ENCODE measurements at places on chromosomes 7 and 10.

DNA sequence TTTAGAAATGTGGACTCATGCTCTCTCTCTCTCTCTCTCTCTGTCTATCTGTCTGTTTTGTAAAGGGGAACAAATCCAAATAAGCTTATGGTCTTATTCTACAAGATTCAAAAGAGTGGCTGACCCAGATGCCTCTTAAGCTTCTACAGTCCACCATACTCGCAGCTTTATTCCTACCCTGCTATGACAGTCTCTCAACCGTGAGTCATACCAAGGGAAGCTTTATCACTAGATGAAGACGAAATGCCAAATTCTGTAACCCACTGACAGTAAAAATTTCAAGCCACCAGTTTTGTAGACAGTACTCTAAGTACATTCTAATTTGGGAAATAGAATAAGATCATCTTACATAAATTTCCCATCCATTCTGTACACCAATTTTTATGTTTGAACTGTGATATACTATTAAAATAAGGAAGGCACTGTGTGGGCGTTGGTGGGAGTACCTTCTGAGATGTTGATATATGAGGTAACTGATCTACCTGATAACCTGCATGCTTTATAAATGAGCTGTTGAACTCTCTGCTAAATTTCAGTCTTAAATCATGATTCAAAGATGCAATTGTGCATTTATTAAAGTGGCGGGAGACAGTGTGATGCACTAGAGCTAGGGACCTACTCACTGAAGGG, 153.2 kb downstream of the KLF6 start:
- DNase-seq, result no peak

DNA sequence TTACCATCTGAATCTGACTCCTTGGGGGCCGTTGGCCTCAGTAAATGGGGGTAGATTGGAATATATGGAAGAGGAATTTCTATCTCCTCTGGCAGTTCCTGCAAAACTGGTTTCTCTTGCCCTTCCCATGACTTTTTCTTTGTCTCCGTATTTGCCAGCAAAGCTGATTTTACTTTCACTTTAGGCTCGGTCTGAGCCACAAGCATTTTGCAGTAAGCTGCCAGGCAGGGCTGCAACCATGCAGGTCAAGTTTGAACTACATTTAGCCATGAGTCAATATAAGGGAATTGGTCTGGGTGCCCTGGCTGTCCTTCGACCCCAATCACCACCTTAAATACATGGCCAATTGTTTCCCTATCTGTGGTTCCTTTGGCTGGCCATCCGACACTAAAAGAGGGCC, 104.3 kb downstream of the TRIM24 start:
- no peak for DNase-seq

DNA sequence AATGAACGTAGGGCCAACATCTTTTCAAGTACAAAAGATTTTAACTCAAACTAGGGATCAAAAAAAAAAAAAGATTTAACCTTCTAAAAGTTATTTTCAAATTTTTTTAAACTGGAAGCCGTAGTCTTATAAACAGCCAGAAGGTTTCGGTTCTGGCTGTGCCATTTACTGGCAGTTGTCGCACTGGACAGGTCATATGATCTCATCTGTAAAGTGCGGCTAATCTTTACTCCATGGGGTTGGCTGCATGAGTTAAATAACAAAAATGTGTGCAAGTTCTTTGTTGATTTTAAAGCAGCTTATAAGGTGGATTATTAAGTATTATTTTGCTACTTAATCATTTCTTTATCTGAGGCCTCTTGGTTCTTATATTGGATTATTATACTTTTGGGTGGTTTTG, 36.6 kb downstream of the TRUB1 start:
- no peak for DNase-seq

DNA sequence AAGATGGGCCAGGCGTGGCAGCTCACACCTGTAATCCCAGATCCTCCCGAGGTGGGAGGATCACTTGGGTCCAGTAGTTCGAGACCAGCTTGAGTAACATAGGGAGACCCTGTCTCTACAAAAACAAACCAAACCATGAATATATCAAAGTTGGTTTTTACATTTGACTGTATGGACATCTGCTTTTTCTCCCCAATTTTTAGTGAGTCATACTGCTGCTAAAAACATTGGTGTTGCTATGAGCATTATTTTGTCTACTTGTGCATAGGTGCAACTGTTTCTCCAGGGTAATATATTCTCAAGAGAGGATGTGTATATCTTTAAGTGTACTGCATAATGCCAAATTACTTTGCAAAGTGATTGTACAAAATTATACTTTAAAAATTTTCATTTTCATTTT, 769 bp upstream of the TMEM248 start:
- no peak for DNase-seq

DNA sequence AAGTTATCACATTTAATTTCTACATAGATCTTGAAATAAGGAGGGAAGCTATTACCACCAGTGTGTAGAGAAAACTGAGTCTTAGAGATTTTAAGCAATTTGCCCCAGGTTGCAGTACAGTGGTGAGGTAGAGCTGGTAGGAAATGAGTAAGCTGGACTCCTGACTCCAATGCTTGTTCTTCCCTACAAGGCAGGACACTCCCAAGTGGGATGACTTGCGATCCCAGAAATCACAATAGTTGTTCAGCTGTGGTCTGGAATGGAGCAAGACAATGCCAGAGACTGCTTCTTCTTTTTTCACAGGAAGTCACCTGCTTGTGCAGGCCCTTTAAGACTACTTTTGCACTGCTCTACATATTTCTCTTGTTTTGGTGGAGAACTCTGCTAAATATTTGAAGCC, 327.2 kb upstream of the BMPER start:
- no peak for DNase-seq

DNA sequence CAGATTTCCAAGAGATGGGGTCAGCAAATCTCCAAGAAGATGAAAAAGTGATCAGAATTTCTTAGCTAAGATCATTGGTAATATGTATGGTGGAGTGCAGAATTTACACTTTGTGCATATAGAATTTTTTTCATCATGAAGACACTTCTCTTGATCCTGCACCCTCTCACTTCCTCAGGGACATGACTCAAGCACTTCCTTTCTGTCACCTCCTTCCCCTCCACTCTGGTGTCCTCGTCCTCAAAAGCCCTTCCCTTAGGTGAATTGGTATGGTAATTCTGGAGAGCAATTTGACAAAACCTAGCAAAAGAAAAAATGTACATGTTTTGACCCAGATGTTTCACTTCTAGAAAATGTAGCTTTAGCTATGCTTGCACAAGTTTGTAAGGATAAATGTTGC, 18.1 kb downstream of the CALN1 start:
- no peak for DNase-seq

DNA sequence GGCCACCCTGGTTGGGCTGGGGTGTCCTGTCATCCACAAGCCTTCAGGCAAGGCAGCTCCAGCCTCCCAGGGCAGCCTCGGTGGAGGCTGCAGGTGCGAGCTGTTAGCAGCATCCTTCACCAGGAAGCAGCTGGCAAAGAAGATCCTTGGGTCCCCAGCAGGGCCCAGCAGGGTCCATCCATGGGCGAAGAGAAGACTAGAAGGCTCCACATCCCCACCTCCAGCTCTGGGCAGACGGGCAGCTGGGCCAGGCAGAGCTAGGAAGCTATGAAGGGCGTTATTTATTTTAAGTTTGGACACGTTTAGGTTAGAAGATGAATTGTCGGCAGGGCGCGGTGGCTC, 348.5 kb downstream of the TCERG1L start:
- DNase-seq, result no peak

GRCh38 chr7:71705217-71705616, 573.3 kb downstream of the GALNT17 start:
- no peak for DNase-seq

- DNase-seq, result no peak
These were observed 321.6 kb upstream of the LRRTM3 start for GRCh38 chr10:66604195-66604594.

GRCh38 chr7:27389496-27389895, 146.9 kb downstream of the EVX1 start:
- no peak for DNase-seq

GRCh38 chr7:1794888-1795542, 124.9 kb downstream of the ELFN1 start:
- DNase-seq, result no peak

DNA sequence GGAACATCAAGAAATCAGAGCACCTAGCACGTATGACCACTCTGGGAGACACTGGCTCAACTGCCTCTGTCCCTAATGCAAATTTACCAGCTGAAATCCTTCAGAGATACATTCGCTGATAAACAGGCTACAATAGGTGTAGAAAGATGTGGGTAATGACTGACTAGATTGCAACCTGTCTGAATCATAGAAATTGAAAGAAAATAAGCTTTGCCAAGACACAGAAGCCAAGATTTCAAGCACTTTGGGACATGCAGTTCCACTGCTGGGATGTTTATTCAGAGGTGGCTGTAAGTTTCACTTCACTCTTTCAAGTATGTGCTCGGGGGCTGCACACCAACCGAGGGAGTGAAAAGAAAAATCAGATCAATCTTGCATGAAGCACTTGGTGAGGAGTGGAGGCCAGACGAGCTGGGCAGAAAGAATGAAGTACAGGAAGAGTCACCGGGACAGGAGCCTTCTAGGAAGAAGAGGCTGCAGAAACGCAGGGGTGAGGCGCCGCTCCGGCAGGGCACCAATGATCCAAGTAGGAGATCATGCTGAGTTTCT, 276.7 kb downstream of the PARD3 start:
- DNase-seq, result no peak

DNA sequence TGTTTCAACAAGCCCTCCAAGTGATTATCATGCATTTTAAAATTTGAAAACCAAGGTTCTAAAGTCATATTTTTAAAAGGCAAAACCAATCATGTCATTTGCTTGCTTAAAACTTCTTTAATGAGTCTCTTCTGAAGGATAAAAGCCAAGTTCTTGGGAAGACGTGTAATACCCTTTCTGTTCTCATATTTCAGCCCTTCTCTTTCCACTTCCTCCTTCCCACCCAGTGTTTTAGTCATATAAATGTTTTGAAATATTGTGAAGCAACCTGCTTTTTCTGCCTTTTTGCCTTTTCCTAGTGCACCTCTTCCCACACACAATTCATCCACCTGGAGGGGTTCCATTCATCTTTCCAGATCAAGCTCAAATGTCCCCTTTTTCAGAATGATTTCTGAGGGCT, 211.1 kb upstream of the LRRTM3 start:
- DNase-seq, result no peak

DNA sequence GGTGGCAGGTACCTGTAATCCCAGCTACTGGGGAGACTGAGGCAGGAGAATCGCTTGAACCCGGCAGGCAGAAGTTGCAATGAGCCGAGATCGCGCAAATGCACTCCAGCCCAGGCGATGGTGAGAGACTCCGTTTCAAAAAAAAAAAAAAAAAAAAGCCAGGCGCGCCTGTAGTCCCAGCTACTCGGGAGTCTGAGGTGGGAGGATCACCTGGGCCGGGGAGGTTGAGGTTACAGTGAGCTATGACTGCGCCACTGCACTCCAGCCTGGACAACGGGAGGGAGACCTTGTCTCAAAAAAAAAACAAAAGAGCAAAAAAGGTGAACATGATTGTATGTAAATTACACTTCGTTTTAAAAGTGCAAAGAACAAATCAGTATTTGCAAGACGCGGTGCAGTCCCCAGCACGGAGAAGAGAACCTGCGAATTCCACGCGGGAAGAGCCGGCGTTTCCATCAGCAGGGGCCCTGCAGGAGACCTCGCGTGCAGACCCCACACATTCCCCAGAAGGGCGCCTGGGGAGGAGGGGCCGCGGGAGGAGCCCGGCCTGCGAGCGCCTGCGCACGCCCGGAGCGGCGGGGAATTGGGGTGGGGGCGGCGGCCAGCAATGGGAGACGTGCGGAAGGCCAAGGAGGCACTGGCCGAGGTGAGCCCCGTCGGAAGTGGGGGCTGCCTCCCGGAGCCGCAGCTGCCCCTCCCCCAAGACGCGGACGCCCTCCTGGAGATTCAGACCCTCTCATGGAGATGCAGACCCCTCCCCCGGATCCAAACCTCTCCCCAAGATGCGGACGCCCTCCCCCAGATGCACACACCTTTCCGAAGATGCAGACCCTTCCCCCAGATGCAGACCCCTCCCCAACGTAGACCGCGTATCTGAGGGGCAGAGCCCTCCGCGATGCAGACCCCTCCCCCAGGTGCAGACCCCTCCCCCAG, 16.7 kb upstream of the SUN1 start:
- no peak for DNase-seq

DNA sequence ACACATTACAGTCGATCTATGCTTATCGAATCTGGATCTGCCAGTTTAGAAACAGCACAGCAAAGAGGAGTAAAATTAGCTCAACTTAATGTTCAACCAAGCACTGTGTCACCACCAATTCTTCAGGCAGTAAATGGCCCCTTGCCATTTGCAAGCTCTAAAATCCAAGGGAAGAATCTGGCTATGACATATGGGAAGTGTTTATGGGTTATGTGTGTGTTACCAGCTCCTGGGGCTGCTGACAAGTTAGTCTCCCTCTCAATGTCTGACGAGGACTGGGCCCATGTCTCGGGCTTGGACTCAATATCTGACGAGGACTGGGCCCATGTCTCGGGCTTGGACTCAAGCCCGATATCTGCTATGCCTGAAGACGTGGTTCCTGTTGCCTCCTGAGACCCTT, 5.7 kb upstream of the ITIH2 start:
- DNase-seq, result no peak

GRCh38 chr7:130667593-130668257, 823 bp downstream of the COPG2 start:
- no peak for DNase-seq

DNA sequence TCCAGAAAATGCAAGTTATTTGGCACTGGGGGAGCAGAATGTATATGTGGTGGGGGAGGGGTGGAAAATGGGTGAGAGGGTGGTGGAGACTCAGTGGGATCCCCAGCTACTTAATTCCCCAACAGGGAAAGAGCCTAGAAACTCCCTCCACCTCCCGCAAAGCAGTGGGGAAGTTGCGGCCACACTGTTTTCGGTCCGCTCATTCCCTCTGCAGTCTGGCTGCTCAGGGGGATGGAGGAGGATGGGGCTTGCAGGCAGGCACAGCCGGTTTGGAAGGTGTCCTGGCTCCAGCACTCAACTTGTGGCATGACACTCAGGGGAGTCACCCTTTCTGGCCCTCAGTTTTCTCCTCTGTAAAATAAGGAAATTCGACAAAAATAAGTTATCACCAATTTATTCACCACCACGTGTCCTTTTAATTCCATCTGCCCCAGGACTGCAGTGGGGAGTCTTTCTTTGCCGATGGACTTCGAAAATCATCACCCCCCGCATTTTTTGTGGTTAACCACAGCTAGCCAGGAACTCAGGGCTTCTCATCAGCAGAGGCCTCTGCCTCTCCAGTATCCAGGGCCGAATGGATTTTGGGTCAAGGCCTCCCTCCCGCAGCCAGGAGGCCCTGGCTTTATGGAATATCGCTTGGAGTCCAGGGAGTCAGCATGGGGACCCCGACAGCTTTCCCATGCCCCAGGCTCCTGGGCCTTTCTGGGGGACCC, 1.6 kb upstream of the HTRA1 start:
- no peak for DNase-seq

GRCh38 chr10:110273474-110273873, 31.2 kb downstream of the SMNDC1 start:
- DNase-seq, result no peak

Data from amniotic stem cell (primary cell).